ENCODE measurements at places on chromosomes 3 and 15.

DNA sequence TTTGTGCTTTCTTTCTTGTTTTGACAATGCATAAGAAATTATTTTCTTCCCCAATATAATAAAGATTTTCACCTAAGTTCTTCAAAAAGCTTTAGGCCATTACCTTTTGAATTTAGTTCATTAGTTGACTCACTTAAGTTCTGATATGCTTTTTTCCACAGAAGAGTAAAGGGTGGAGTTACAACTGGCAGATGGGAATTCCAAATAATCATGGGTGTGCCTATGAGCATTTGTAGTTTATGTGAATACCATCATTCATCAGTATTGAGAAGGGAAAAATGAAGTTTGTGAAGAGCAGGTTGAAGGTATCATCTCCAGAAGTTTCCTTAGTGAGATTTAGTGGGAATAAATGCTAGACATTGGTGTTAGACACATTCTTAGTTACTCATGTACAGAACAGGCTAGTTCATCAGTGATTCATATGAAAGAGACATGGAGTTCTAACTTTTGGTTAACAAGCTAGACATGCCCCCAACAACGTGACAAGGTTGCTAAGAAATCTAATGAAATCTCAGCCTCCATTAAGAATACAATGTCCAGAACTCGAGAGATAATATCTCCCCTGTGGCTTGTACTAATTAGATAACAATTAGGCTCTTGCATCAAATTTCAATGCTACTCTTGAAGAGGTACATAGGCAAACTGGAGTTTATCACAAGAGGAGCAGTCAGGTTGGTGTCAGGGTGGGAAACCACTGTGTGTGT, 16.9 kb upstream of the ALCAM start:
- no peak for DNase-seq

DNA sequence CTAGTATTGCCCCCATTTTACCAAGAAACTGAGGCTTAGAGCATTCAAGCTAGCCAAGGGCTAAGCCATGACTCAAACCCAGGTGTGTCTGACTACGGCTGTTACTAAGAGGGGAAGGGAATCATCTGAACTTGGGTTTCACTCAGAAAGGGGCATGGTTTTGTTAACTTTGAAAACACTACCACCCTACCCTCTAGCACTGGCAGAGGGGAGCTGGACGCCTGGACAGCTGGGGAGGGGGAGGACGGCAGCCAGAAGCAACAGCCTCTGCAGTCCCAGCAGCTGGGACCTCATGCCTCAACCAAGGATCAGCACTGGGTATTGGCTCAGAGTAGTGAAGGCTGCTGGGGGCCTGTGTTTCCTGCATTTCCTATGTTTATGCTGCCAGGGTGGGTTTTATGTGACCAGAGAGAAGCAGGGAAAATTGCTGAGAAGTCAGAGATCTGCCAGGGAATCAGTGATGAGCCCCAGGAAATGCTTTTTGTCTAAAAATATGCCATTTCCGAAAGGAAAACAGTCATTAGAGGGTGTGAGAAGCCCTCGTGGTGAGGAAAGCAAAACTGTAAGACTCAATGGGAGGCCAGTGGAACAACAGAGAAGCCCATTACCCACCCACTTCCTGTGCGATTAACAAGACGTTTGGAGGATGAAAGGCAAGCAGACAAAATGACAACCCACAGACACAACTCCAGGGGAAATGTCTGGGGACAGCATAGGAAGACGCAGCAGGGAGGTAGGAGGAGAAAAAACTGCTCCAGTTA, 41.2 kb downstream of the LIPC start:
- no peak for DNase-seq

- no peak for DNase-seq
Measured at GRCh38 chr3:9676785-9677184, 26.8 kb upstream of the CPNE9 start.

DNA sequence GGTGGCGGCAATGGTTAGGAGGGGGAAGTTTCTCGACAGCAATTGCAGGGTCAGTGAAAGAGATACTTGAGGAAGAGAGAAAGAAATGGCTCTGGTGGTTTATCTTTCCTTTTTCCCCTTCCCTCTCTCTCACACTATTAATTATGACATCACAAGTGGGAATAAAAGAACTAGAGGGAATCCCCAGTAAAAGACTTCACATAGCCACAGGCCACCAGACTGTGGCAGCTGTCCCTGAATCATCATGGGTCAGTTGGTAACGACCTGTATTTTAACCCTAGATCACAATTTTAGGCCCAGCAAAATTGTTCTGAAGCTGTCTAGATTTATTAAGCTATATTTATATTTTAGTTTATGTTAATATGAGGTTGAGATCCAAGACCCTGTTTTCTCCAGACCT, 40.3 kb downstream of the MBNL1 start:
- no peak for DNase-seq

- no peak for DNase-seq
Measured at GRCh38 chr3:121855555-121855954, 20.5 kb downstream of the EAF2 start.

GRCh38 chr3:25037049-25037547, 391.0 kb upstream of the RARB start:
- DNase-seq: no peak

GRCh38 chr3:126149256-126149902, 31.0 kb downstream of the ALDH1L1 start:
- DNase-seq: no peak

Data from substantia nigra (tissue), 51 donors.